IPS DF 19.7 (cell line): ENCODE measurements at places on chromosomes 7 and 10.
A peak's percentile ranks its signal among the peaks of the same experiment; 100 is the strongest.

- no peak for DNase-seq
Measured at GRCh38 chr10:12785415-12785831, 216.1 kb downstream of the CCDC3 start.

DNA sequence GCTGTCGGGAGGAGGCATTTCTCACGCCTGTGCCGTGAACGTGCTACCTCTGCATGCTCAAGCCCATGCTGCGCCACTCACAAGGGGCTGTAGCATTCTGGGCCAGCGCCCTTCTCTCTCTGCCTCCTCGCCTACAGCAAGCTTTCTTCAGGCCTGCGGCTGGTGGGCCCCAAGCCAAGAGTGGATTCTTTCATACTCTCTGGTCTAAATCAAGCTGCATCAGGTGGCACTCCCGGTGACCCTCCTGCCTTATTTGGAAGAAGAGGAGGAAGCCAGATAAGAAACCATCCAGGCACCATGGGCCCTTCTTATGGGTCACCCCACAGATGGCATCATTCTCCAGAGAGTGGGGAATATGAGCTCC lies 86.7 kb upstream of the DUSP5 start:
- no peak for DNase-seq

DNA sequence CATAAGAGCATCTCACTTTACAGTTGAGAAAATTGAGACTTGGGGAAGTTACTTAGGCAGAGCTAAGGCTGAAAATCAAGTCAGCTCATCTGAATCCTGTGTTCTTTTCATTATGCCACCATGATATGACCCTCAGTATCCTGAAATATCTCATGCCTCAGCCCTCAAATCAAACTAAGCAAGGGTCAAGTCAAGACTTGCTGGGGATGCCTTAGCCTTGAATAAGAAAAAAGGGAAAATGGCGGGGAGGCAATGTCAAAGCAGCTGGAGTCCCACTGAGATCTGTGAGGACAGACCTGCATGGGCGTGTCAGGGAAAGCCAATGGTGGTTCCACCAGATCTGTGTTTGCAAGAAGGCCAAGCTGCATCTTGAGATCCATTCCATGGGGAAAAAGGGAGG lies 91.0 kb upstream of the CACUL1 start:
- DNase-seq, result no peak

DNA sequence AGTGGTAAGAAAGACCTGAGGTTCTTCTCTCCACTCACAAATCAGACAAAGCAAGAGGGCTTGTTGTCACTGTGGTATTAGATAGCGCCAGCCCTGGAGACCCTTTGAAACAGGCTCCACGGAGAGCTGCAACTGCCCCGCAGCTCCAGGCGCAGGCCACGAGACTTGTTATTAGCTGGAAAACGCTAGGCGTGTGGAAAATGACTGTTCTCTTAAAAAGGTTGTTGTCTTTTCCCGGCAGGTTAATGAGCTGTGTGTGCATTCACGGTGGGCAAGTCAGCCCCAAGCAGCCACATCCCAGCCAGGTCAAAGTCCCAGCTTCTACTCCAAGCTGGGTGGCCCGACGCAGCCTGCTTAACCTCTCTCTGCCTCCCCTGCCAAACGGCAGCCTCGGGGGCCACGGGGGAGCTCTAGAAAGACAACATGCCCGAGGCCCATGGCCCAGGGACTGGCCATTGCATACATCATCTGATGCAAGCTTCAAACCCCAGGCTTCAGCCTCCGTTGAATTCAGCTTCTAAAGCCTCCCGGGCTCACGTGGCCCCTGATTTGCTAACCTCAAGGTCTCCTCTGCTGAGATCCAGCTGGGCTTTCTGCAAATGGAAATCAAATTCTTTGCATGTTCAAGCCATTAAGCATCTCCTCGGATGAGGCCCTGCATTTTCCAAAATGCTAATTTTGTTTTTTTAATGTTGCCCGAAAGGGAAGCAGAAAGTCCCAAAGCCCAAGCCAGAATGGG lies 61.3 kb upstream of the DNAAF5 start:
- peak; percentile 50 for DNase-seq

GRCh38 chr7:47314728-47315607 lies 266.9 kb downstream of the TNS3 start:
- DNase-seq, result no peak

GRCh38 chr7:53350241-53350640 lies 314.8 kb downstream of the POM121L12 start:
- DNase-seq, result peak; percentile 42

DNA sequence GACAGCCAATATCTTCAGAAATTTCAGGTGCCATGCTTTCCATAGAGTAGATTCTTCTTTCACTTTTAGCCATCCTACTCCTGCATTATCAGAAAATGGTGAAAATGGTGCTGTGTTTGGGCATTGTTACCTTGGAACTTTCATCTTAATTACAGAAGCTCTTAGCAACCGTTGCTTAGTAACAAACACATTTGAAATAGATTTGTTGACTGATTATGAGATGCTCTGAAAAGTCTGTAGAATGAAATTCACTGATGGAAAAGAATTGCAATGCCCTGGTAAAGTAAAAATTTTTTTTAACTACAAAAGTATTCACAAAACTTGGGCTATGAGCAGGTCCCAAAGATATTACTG lies 249.3 kb upstream of the NEBL start:
- DNase-seq, result no peak

- DNase-seq, result no peak
Measured at GRCh38 chr7:73717991-73718405, 1.5 kb downstream of the STX1A start.

- no peak for DNase-seq
Measured at GRCh38 chr10:71774916-71775702, 1.8 kb upstream of the VSIR start.

GRCh38 chr10:119597405-119598186 lies 832 bp upstream of the TIAL1 start:
- no peak for DNase-seq

GRCh38 chr7:18895456-18895855 lies 222.0 kb downstream of the TWIST1 start:
- DNase-seq, result no peak

DNA sequence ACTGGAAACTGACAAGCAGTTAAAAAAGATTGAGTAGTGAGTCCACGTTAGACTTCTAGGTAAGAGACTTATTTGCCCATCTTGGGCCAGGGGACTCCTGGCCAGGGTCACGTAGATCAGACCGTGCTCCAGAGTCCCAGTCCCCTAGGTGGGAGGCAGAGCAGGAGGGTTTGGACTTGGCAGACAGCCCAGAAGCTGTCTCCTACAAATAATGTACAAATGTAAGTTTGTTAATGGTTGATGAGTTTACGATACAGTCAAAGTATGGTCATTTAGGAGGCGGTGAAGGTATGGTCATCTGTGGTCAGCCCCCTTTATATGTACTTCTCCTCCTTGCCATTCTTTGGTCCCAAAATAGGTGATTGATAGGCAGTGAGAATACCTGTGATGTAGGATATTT lies 28.2 kb downstream of the INPP5F start:
- DNase-seq, result no peak

- no peak for DNase-seq
Measured at GRCh38 chr7:1848911-1849311, 178.8 kb downstream of the ELFN1 start.

DNA sequence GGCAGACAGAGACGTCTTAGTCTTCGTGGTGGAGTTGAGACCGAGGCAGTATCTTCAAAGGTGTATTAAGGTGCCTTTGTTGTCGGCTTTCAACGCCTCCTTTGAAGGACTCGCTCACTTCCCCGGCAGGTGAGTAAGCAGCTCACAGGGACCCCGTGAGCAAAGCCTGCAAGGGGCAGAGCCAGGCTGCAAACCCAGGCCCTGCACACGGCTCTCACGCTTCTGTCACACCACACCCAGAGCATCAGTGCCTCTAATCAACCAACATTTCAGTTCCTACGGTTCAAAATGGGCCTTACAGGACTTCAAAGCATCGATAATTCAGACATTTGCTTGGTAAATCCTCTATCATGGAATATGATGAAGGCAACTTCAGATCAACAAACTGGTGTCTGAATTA lies 64.8 kb upstream of the INSIG1 start:
- DNase-seq, result no peak

DNA sequence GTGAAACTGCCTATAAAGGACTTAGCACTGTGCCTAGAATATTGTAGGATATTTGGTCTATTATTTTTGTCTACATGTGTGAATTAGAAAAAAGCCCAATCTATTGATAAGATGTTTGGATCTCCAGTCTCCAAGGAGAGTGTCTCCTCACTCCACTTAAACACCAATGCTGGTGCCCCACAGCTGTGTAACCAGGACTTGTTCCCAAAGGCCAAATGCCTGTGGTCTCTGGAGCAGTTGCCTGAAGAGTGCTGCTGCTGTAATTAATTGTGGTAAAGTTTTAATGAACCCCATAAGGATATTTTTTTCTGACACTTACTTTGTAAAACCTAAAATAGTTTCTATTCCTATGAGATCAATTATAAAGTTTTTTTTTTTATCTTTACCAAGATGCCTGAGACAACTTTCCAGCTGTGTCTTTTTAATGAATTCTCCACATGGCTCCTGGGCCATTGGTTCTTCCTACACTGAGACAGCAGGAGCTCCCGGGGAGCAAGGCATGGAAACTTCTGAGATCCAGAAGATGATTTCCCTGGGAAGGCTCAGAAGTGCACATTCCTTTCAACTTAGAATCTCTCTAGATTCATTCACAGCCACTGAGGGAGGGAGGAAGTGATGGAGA lies 11.2 kb upstream of the OR2A5 start:
- DNase-seq, result no peak

- no peak for DNase-seq
Measured at GRCh38 chr7:17155529-17155928, 142.9 kb upstream of the AHR start.

GRCh38 chr7:84953234-84953633 lies 233.6 kb downstream of the SEMA3D start:
- no peak for DNase-seq

DNA sequence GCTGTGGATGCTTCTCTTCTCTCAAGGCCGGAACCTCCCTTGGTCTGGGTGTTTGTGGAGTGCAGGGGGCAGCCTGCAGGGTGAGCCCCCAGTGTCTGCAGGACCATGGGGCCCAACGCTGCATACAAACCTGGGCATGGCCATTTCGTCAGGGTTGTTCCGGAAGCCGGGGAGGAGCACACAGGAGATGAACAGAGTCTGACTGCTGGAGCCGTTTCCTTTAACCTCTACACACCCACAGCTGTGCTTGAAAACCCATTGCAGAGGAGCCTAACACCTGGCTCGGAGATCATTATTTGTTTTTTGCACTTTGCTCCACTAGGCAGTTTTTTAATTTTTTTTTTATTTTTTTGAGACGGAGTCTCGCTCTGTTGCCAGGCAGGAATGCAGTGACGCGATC lies 167.6 kb upstream of the INSYN2A start:
- DNase-seq, result no peak

DNA sequence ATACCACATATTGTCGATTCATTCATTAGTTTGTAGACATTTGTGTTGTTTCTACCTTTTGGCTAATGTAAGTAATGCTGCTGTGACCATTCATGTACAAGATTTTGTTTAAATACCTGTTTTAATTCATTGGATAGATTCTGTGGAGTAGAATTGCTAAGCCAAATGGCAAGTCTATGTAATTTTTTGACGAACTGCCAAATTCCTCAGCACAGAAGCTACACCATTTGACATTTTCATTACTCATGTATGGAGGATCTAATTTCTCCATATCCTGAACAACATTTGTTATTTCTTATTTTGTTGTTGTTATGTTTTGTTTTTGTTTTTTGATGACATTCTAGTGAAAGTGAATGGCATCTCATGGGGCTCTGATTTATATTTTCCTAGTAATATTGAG lies 1351.3 kb upstream of the SORCS1 start:
- DNase-seq, result no peak

GRCh38 chr7:95479992-95480624 lies 5.6 kb upstream of the ASB4 start:
- no peak for DNase-seq

DNA sequence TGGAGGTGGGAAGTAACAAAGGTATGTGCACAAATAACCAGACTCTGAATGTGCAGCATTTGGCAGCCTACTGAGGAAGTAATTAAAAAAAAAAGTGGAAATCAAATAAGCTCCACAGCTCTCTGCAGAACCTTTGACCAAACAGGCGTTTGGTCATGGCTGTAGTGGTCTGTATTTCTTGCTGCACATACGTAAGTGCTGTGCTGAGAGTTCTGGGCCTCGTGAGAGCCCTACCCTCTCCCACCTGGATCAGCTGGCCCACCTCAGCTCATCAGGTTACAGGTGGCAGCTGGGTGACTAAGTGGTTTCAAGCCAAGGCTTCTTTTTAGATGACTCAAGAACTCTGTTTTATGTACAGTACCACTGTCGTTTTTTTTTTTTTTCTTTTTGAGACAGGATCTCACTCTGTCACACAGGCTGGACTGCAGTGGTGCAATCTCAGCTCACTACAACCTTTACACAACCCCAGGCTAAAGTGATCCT lies 178.2 kb upstream of the KLF6 start:
- DNase-seq, result no peak

DNA sequence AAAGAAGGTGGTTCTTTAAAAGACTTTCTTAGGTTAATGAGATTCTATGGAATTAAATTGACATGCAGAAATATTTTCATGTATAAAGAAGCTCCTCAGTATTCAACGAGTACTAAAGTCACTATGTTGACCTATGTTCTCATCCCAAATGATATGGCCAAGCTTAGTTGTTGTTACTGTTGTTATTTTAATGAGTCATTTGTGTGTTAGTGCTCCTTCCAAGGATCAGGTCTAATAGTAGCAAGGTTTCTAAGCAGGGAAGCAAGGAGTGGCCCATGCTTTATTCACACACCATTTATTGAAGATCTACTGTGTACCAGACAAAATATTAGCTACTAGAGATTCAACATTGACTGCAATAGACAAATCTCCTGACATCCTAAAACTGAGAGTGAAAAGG lies 41.9 kb downstream of the LRRN3 start:
- DNase-seq, result no peak

DNA sequence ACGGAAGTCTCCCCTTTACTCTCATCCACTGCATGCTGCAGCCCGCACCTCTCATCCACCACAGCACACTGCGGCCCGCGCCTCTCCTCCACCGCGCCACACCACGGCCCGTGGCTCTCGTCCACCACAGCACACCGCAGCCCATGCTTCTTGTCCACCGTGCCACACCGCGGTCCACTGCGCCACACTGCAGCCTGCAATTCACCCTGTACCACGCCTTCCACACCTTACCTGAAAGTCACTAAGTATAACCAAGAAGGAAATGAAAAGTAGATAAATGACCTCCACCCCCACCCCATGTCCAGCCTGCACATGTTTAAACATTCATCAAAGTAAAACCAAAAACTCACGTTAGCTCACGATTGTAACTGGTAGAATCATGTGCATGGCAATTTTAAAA lies 176.1 kb downstream of the DIP2C start:
- no peak for DNase-seq

- no peak for DNase-seq
Measured at GRCh38 chr10:65032867-65033769, 1511.9 kb downstream of the REEP3 start.
